ENCODE measurements at places on chromosomes 11 and 22.
A peak's percentile ranks its signal among the peaks of the same experiment; 100 is the strongest.

- no peak for DNase-seq
These were observed 10.1 kb downstream of the C22orf23 start for GRCh38 chr22:37943136-37943824.

DNA sequence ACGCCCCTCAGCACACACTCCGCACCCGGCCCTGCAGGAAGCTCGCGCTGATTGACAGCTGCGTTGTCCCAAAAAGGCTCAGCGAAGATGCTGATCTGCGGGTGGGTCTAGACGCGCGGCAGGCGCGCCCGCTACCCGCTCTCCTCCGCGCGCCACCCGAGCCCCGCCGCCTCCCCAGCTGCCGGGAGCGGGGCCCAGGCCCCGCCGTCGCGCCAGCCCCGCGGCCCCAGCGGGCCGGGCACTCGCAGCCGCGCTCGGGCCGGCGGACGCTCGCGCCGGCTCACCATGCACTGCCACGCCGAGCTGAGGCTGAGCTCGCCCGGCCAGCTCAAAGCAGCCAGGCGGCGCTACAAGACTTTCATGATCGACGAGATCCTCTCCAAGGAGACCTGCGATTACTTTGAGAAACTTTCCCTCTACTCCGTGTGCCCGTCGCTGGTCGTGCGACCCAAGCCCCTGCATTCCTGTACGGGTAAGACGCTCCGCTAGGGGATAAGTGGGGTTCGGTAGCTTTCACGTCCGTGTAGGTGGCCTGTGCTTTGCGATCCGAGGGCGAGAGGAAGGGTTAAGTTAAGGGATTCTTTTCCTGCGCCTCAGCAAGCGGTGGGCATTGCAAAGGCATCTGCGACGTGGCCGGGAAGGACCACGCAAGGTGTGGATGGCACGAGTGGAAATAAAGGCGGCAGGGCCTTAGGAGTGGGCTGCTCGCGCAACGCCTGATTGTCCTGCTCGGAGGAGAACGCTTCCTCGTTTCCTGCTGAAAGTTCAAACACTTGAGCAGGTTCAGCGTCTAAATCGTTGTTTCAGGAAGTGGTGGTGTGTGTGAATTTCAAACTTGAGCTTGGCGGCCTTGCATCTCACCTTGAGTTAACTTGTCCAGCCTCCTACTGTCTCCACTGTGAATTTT, at the start of gene BARX2:
Gene BARX2, plus strand, starts transcription at position 98 of the 907 bp plus-strand sequence. Its CDS starts 188 bp downstream, at position 286.
- peak; percentile 48 for DNase-seq

GRCh38 chr11:11806074-11806473, 35.7 kb upstream of the USP47 start:
- no peak for DNase-seq

- DNase-seq = peak; percentile 40
These were observed 303.7 kb upstream of the PLET1 start for GRCh38 chr11:112564228-112564955.

DNA sequence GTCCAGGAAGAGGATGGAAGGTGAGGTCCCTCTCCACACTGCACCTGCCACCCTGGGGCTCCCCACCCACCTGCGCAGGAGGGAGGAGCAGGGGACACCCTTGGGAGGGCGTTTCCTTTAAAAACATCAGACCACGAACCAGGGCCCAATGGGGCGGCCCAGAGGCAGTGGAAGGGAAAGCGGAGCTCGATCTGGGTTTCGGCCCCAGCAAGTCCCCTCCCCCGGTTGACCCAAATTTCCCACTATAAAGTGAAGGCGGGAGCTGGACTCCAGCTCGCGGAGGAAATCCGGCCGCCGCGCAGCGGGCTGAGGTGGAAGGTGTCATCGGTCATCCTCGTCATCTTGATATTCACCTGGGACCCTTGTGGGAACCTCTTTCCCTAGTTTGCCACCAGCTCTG, 99.3 kb downstream of the WNT7B start:
- no peak for DNase-seq

DNA sequence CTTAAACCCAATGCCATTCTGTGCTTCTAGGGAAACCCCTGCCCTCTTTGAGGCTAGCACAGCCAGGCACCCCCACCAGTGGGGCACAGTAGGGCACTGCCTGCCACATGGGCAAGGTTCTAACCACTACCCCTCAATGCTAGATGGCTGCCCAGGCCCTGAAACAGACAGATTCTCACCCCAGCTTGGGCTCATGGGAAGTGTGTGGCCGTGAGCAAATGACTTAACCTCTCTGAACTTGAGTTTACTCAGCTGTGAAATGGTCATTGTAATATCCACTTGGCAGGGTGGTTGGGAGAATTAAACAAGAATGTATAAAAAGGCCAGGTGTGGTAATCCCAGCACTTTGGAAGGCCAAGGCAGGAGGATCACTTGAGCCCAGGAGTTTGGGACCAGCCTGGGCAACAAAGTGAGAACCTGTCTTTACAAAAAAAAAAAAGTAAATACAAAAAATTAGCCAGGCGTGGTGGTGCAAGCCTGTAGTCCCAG, 22.4 kb downstream of the C22orf23 start:
- DNase-seq = no peak

DNA sequence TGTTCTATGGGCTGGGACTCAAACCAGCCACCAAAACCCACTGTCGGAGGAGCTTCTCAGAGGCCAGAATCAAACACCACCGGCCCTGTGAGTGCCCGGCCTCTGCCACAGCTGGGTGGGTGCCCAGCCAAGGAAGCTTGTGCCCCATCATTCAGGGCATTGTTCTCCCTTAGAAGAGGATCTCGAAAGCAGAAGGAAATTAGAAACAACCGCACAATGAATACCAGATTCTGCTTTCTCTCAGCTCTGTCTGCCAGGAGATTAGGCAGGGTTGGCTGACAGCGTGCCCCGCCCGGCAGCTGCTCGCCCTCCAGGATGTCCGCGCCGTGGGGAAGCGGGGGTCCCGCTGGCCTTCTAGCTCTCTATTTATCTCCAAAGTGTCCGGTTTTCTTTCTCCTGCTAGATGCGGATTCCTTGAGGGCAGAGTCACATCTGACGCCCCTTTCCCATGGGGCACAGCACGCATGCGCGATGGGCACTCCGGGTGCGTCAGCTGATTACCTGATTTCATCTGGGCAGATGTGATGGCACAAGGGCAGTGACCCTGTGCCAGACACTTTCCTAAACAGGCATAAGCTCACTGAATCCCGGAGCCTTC, 25.5 kb downstream of the SCGB1A1 start:
- DNase-seq = no peak

DNA sequence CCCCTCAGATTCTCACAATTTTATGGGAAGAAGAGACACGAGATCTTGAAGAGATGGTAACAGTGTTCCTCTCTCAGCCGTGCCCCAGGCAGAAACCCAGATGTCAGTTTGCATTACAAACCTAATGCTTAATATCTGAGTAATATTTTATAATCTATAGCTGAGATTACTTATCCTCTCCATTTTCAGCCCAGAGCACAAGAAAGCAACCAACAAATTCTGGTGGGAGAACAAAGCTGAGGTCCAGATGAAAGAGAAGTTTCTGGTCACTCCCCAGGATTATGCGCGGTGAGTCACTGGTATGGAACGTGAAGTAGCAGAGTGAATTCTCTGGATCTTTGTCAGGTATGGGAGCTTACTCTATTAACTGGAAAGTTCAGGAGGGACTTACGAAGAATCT, 884 bp downstream of the CENATAC start:
- peak; percentile 50 for DNase-seq
